ENCODE measurements at places on chromosomes 7 and 10. TPM values are rescaled to one million over a fixed set of nuclear protein-coding genes. Genes with fewer than 3 reads are reported as not detected.

SUGCT gene
- total RNA-seq = 15.2 TPM

JCAD gene
- total RNA-seq = 26.6 TPM

HYAL4 gene
- total RNA-seq = not detected

DRGX gene
- total RNA-seq = not detected

CDK1 gene
- 5.9 TPM for total RNA-seq

AUTS2 gene
- 16.5 TPM for total RNA-seq

STEAP1 gene
- 6.0 TPM for total RNA-seq

- H3K27ac ChIP-seq = peak overlapping the region; percentile 98
- DNase-seq = peak; percentile 43
- H3K27me3 ChIP-seq = no peaks in the 10 kb centered on the region
- peak overlapping the region; percentile 66 for H3K4me3 ChIP-seq
- peaks cover 41% of the 10 kb centered on the region for H3K4me1 ChIP-seq
Observed at GRCh38 chr10:134247-135131, 766 bp upstream of the ZMYND11 start.

DNA sequence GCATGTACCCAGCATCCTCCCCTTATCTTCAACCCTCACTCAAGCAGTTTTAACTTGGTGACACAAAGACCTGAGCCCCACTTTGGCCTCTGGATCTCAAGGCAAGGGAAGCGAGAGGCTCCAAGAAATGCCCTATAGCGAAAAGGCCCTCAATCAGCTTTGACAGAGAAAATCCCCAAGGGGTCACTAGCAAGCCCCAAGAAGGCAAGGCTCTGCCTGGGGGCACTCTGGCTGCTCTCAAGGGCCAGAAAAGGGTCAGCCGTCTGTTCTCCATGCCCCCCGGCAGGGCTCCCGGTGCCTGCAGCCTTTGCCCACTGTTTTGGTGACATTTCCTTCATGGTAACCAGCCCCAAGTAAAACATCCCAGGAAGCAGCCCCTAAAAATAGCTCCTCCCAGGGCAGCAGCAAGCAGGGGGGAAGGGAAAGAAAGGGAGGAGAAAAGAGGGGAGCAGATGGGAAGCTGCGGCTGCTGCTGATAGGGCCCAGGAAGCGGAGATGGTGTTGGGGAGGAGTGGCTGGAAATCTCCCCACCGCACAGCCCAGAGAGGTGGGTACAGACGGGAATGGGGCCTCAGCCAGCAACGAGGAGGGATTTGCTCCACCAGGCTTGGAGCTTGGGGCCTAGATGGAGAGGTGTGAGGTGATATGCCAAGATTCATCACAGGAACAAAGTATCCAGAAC is 7.1 kb downstream of the CAMK2G start:
- no peaks in the 10 kb centered on the region for H3K4me1 ChIP-seq
- DNase-seq = no peak
- no peaks in the 10 kb centered on the region for H3K27me3 ChIP-seq
- H3K27ac ChIP-seq = no peak overlapping the region
- H3K4me3 ChIP-seq = no peak overlapping the region

- no peak for DNase-seq
- no peak overlapping the region for H3K27ac ChIP-seq
- no peaks in the 10 kb centered on the region for H3K36me3 ChIP-seq
- no peaks in the 10 kb centered on the region for H3K27me3 ChIP-seq
- H3K4me1 ChIP-seq = no peaks in the 10 kb centered on the region
Observed at GRCh38 chr10:88505680-88506215, 77.4 kb downstream of the RNLS start.

- no peak overlapping the region for H3K4me3 ChIP-seq
- H3K27ac ChIP-seq = no peak overlapping the region
- no peak for DNase-seq
- H3K4me1 ChIP-seq = no peaks in the 10 kb centered on the region
Observed at GRCh38 chr10:78366663-78367411, 333.2 kb downstream of the RPS24 start.

DNA sequence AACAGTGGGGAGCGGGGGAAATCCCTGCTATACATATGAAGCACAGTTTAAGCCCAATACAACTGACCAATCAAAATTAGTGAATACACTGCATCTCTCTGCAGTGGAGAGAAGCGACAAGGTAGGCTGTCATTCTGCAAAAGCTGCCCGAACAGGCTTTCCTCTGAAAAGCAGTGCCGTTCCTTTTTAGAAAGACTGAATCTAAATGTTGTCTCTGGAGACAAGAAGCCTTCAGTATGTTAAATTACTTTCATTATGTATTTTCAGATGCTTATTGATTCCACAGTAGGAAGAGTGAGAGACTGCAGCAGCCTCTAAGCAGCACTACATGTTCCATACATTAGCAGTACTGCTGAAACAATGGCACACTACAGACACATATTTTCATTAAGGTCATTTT is at the start of gene GPR22:
TSS of gene GPR22 (plus strand) at position 129 of the 400 bp plus-strand sequence. CDS start 4,004 bp downstream, outside the sequence.
- no peak for DNase-seq
- H3K27me3 ChIP-seq = no peaks in the 10 kb centered on the region
- H3K27ac ChIP-seq = no peak within 1 kb of the TSS
- no peak within 1 kb of the TSS for H3K4me3 ChIP-seq
- H3K4me1 ChIP-seq = no peaks in the 10 kb centered on the region
- H3K36me3 ChIP-seq = no peaks in the 10 kb centered on the region

GRCh38 chr7:128830231-128831177 is at the start of gene FLNC:
FLNC (plus strand) TSS chr7:128830406; CDS start chr7:128830638, 232 bp downstream.
- H3K27me3 ChIP-seq = no peaks in the 10 kb centered on the region
- peak within 1 kb of the TSS; percentile 10 for H3K4me3 ChIP-seq
- H3K36me3 ChIP-seq = no peaks in the 10 kb centered on the region
- H3K27ac ChIP-seq = peak within 1 kb of the TSS; percentile 54
- peak; percentile 44 for DNase-seq

- H3K4me1 ChIP-seq = peaks cover 4% of the 10 kb centered on the region
- H3K4me3 ChIP-seq = no peak overlapping the region
- no peaks in the 10 kb centered on the region for H3K36me3 ChIP-seq
- no peak for DNase-seq
- no peaks in the 10 kb centered on the region for H3K27me3 ChIP-seq
Observed at GRCh38 chr10:129694691-129695243, 227.7 kb downstream of the MGMT start.

DNA sequence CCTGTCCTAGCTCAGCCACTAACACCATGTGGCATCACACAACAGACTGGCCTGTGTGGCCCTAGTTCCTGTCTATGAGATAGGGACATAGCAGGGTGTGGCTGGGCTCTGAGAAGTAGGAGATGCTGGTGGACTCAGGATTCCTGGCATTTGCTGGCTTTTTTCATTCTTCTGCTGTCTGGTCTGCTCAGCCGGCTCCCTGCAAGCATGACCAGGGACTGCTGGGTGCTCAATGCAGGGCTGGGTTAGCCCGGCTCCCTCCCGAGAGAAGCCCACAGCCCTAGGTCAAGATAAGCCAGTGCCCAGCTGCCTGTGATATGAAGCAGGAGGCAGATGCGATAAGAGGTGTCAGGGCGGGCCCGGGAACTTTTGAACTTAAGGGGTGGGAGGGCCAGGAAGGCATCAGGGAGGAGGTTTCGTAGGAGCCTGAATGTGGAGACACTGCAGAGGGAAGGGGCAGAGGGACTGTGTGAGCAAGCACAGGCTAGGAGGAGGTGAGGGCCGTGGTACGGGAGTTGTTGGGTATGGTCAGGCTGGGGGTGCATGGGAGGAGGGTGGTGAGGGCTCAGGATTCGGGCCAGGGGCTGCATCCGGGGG is 3.5 kb downstream of the AQP1 start:
- H3K4me3 ChIP-seq = peak overlapping the region; percentile 19
- no peaks in the 10 kb centered on the region for H3K4me1 ChIP-seq
- DNase-seq = no peak
- H3K27ac ChIP-seq = no peak overlapping the region

GRCh38 chr10:102453502-102453901 is 2.2 kb upstream of the C10orf95 start:
- peak overlapping the region; percentile 36 for H3K27ac ChIP-seq
- DNase-seq = peak; percentile 79
- no peaks in the 10 kb centered on the region for H3K36me3 ChIP-seq
- H3K27me3 ChIP-seq = no peaks in the 10 kb centered on the region
- H3K4me3 ChIP-seq = no peak overlapping the region
- H3K4me1 ChIP-seq = peaks cover 47% of the 10 kb centered on the region

GRCh38 chr10:71045936-71046335 is 157.6 kb upstream of the PCBD1 start:
- DNase-seq = no peak
- no peaks in the 10 kb centered on the region for H3K27me3 ChIP-seq
- H3K4me1 ChIP-seq = no peaks in the 10 kb centered on the region

DNA sequence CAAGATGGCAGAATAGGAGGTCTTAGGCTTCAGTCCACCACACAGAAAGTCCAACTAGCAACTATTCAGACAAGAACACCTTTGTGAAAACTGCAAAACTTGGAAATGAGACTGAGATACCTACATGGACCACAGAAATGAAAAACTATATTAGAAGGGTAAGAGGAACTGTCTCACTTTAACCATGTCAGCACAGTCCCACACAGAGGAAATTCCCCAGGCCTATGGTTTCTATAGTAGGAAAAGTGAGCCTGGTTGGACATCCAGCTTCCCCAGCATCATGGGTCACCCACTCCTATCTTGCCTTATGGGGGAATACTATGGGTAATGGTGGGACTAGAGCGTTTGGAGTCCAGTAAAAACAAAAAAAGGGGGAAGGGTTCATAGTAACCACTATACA is 38.8 kb upstream of the CDK6 start:
- no peak overlapping the region for H3K27ac ChIP-seq
- no peaks in the 10 kb centered on the region for H3K36me3 ChIP-seq
- no peak overlapping the region for H3K4me3 ChIP-seq
- DNase-seq = no peak
- H3K4me1 ChIP-seq = no peaks in the 10 kb centered on the region

Data from thyroid gland (tissue), 4 donors.